ENCODE measurements at places on chromosomes 13 and 19. TPM values are rescaled to one million over a fixed set of nuclear protein-coding genes. Genes with fewer than 3 reads are reported as not detected.

The UBE2L5 gene
- polyA plus RNA-seq, result 0.10 TPM

GRCh38 chr19:16096280-16096855 lies 15.3 kb upstream of the RAB8A start:
- H3K4me1 ChIP-seq, result peaks cover 4% of the 10 kb centered on the region
- H3K27ac ChIP-seq, result no peak overlapping the region
- no peaks in the 10 kb centered on the region for H3K36me3 ChIP-seq
- no peaks in the 10 kb centered on the region for H3K27me3 ChIP-seq
- no peak overlapping the region for H3K4me3 ChIP-seq
- no peak for DNase-seq

GRCh38 chr13:32669030-32669646 lies 82.9 kb downstream of the PDS5B start:
- H3K36me3 ChIP-seq, result peaks cover 2% of the 10 kb centered on the region
- H3K4me3 ChIP-seq, result no peak overlapping the region
- H3K27ac ChIP-seq, result no peak overlapping the region
- H3K4me1 ChIP-seq, result no peaks in the 10 kb centered on the region
- no peak for DNase-seq

- no peaks in the 10 kb centered on the region for H3K4me1 ChIP-seq
- no peaks in the 10 kb centered on the region for H3K27me3 ChIP-seq
These were observed 6.5 kb downstream of the ZSCAN5B start for GRCh38 chr19:56191115-56191514.

GRCh38 chr13:99124046-99124400 lies 76.6 kb upstream of the UBAC2 start:
- H3K27ac ChIP-seq, result no peak overlapping the region
- H3K4me3 ChIP-seq, result no peak overlapping the region
- H3K4me1 ChIP-seq, result no peaks in the 10 kb centered on the region
